ENCODE measurements at places on chromosomes 3 and 15. TPM values are rescaled to one million over a fixed set of nuclear protein-coding genes. Genes with fewer than 3 reads are reported as not detected.

The GP5 gene
- total RNA-seq: 4.0 TPM

The CNTN6 gene
- total RNA-seq: not detected

The SEMA6D gene
- total RNA-seq: not detected

The C3orf49 gene
- total RNA-seq: not detected

The RBPMS2 gene
- 0.52 TPM for total RNA-seq

The CFAP91 gene
- 0.63 TPM for total RNA-seq

- no peaks in the 10 kb centered on the region for H3K4me1 ChIP-seq
- H3K4me3 ChIP-seq: no peak overlapping the region
- H3K27me3 ChIP-seq: peaks cover 48% of the 10 kb centered on the region
- no peak overlapping the region for H3K27ac ChIP-seq
Observed at GRCh38 chr3:57298041-57298440, 5.6 kb upstream of the ASB14 start.

- DNase-seq: no peak
- no peak overlapping the region for H3K4me3 ChIP-seq
- H3K27ac ChIP-seq: no peak overlapping the region
- no peaks in the 10 kb centered on the region for H3K4me1 ChIP-seq
Observed at GRCh38 chr3:175716446-175716845, 857.3 kb downstream of the NAALADL2 start.

GRCh38 chr15:23074684-23075083, 35.3 kb upstream of the TUBGCP5 start:
- H3K27ac ChIP-seq: no peak overlapping the region
- H3K36me3 ChIP-seq: peaks cover 3% of the 10 kb centered on the region
- H3K4me1 ChIP-seq: no peaks in the 10 kb centered on the region
- no peak for DNase-seq

DNA sequence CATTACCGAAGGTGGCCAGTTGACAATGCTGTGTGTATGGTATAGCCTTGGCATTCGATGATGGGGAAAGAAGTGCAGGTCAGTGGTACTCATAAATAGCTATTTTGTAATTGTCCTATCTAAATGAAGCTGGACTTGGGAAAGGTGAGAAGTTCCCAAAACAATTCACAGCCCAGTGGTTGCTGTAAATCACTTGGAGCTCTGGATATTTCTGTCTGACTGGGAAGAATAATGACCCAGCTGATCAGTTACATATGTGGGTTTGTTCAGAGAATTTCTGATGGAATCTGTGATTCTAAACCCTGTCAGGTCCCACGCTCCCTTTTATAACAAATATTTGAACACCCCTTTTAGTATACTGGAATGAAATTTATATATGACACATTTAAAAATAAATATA, 133.9 kb upstream of the PFN2 start:
- no peak overlapping the region for H3K4me3 ChIP-seq
- no peak overlapping the region for H3K27ac ChIP-seq
- H3K27me3 ChIP-seq: peaks cover 9% of the 10 kb centered on the region
- no peaks in the 10 kb centered on the region for H3K4me1 ChIP-seq

DNA sequence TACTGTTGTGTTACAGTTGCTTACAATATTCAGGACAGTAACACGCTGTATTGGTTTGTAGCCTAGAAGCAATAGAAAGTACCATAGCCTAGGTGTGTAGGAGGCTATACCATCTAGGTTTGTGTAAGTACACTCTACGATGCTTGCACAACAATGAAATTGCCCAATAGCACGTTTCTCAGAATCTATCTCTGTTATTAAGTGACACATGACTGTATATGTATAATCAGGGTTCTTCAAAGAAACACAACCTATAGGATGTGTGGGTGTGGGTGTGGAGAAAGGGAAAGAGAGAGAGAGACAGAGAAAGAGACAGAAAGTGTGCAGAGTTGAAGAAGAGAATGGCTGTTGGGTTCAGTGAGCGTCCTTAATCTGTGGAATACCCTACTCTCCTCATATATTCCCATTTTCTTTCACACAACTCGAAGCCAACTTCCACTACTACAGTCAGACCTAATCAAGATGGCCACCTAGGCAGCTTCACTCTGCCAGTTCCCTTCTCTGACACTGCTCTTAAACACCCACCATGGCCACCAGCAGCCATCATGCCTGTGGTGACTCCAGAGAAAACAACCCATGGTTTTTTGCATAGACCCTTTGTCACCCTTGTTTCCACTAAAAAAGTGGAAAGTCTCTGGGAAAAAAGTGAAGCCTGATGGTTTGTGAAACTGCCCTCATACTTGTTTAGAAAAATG, 5.8 kb upstream of the PPP4R2 start:
- no peak overlapping the region for H3K27ac ChIP-seq
- H3K27me3 ChIP-seq: no peaks in the 10 kb centered on the region
- H3K4me3 ChIP-seq: no peak overlapping the region
- no peak for DNase-seq
- H3K36me3 ChIP-seq: no peaks in the 10 kb centered on the region
- peaks cover 2% of the 10 kb centered on the region for H3K4me1 ChIP-seq

- H3K36me3 ChIP-seq: no peaks in the 10 kb centered on the region
- no peak overlapping the region for H3K27ac ChIP-seq
- no peak overlapping the region for H3K4me3 ChIP-seq
Observed at GRCh38 chr3:2879023-2879422, 231.2 kb downstream of the IL5RA start.

DNA sequence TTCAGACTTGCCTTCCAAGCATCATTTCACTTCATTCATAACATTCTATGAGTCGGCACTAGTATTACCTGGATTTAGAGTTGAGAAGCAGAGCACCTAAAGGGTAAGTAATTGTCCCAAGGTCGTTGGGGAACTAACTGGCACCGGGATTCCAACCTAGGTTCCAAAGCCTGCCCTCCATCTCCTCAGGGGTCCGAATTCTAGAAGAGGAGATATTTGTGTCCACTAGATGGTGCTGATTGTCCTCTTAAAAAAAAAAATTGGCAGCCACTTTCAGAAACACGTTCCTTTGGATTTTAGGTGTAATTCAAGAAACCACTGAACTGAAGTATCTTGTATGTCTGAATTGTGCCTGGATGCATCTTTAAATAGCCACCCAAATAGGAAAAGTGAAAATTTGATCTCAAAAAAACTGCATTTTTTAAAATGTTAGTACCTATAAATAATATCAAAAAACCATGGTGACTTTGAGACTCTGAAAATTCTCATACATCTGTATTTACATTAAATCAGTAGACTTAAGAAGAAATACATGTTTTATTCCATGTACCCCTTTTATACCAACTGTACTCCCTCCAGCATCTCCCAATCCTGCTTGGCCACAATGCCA, 3.9 kb upstream of the FSIP1 start:
- no peak for DNase-seq
- H3K27me3 ChIP-seq: no peaks in the 10 kb centered on the region
- peaks cover 3% of the 10 kb centered on the region for H3K36me3 ChIP-seq
- peaks cover 31% of the 10 kb centered on the region for H3K4me1 ChIP-seq
- no peak overlapping the region for H3K4me3 ChIP-seq

DNA sequence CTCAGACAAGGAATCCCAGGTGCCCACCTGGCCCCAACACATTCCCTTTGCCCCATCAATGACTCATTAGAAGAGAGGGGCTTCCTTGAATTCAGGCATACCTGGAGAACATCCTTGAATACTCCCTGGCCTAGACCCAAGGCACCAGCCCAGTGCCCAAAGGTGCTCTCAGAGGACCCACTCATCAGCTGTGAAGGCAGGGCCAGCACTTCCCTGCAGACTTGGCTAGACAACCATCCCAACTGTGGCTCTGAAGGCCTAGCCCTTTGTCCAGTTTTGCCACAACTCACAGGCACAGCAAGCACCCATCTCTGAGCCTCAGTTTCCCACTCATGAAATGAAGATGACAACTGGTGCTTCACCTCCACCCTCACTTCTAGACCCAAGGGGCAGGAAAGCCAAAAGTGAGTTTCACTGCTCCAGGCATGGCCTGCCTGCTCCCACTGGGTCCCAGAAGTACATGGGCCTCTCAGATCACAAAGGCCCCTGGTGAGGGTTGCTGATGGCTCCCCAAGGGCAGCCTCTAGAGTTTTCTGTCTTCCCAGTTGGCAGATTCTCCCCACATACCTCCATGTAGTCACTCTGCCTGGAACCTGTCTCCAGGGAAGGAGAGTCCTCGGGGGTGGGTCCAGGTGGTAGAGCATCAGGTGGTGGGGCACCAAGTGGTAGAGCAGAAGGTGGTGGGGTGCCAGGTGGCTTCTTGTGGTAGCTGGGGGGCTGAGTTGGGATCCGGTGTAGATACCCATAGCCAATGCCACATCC, 7.5 kb downstream of the GORASP1 start:
- peaks cover 21% of the 10 kb centered on the region for H3K4me1 ChIP-seq
- DNase-seq: no peak
- no peaks in the 10 kb centered on the region for H3K27me3 ChIP-seq
- no peaks in the 10 kb centered on the region for H3K36me3 ChIP-seq
- H3K27ac ChIP-seq: peak overlapping the region; percentile 82

DNA sequence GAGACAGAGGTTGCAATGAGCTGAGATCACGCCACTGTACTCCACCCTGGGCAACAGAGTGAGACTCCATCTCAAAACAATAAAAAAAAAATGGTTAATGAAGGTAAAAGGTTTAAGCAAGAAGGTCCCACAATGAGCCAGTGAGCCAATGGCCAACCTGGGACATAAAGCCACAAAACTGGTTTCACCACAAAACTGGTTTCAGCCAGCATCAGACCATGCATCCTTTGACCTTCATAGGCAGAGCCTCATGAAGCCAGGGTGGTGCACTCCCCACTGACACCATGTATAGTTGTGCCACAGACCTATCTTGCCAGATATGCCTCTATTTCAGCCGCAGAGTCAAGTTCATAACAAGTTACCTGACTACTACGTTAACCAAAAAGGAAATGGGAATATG, 41.9 kb downstream of the SCAP start:
- H3K4me1 ChIP-seq: peaks cover 8% of the 10 kb centered on the region
- peaks cover 5% of the 10 kb centered on the region for H3K36me3 ChIP-seq
- no peak overlapping the region for H3K4me3 ChIP-seq
- no peaks in the 10 kb centered on the region for H3K27me3 ChIP-seq
- no peak for DNase-seq
- peak overlapping the region; percentile 60 for H3K27ac ChIP-seq

DNA sequence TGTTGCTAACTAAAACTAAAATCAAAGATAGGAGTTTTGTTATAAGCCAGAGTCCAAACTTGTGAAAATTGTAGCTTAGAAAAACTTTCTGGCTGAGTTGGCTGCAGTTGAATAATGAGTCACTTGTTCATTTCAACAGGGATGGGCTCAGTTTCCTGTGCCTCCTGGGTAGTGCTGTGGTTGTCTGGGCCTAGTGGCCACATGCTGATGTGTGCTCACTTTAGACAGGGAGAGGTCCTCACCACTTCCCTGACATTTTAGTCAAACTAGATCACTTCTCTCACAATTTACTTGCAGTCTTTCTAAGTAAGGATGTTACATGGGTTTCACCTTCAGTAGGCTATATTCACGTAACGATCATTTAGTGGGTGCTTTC, 6.3 kb upstream of the UBE2Q2 start:
- no peak overlapping the region for H3K27ac ChIP-seq
- H3K4me1 ChIP-seq: peaks cover 9% of the 10 kb centered on the region
- H3K4me3 ChIP-seq: no peak overlapping the region

DNA sequence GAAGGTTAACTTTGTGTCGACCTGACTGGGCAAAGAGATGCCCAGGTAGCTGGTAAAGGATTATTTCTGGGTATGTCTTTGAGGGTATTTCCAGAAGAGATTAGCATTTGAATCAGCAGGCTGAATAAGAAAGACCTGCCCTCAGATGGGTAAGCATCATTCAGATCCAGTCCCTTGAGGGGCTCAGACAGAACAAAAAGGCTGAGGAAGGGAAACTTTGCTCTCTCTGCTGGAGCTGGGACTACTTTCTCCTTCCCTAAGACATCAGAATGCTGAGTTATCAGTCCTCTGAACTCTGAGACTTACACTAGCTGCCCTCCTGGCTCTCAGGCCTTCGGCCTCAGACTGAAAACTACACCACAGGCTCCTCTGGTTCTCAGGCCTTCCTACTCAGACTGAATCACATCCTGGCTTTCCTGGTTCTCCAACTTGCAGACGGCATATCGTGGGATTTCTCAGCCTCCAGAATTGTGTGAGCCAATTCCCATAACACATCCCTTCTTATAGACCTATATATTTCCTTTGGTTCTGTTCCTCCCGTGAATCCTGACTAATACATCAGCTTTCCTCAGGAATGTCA, 982.9 kb downstream of the TUSC7 start:
- DNase-seq: no peak
- H3K27ac ChIP-seq: no peak overlapping the region
- H3K4me1 ChIP-seq: no peaks in the 10 kb centered on the region
- no peak overlapping the region for H3K4me3 ChIP-seq
- H3K36me3 ChIP-seq: no peaks in the 10 kb centered on the region

GRCh38 chr15:33442449-33442848, 131.7 kb downstream of the RYR3 start:
- H3K4me3 ChIP-seq: no peak overlapping the region
- no peak overlapping the region for H3K27ac ChIP-seq
- H3K27me3 ChIP-seq: peaks cover 46% of the 10 kb centered on the region
- H3K36me3 ChIP-seq: no peaks in the 10 kb centered on the region
- no peaks in the 10 kb centered on the region for H3K4me1 ChIP-seq

- H3K36me3 ChIP-seq: no peaks in the 10 kb centered on the region
- no peak for DNase-seq
- H3K4me1 ChIP-seq: no peaks in the 10 kb centered on the region
- no peak overlapping the region for H3K27ac ChIP-seq
- no peak overlapping the region for H3K4me3 ChIP-seq
Observed at GRCh38 chr3:175672119-175672689, 813.1 kb downstream of the NAALADL2 start.

DNA sequence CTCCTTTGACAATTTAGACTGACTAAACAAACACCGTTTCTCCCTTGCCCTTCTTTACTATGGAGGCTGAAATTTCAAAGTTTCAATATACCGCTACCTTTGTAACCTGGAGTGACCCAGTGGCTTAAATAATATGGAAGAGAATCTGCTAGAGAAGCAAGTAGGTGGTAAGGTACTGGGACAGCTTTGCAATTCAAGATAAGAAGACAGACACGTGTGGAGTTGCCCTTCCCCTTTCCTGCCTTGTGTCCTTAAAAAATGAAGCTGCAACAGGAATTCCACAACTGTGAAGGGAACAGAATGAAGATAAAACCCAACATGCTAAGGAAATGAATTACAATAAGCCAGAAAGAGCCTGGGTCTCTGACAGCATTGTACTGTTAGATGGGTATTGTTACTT, 26.4 kb downstream of the CBLB start:
- H3K36me3 ChIP-seq: peaks cover 2% of the 10 kb centered on the region
- H3K4me1 ChIP-seq: peaks cover 19% of the 10 kb centered on the region
- DNase-seq: no peak
- no peak overlapping the region for H3K4me3 ChIP-seq
- no peaks in the 10 kb centered on the region for H3K27me3 ChIP-seq

DNA sequence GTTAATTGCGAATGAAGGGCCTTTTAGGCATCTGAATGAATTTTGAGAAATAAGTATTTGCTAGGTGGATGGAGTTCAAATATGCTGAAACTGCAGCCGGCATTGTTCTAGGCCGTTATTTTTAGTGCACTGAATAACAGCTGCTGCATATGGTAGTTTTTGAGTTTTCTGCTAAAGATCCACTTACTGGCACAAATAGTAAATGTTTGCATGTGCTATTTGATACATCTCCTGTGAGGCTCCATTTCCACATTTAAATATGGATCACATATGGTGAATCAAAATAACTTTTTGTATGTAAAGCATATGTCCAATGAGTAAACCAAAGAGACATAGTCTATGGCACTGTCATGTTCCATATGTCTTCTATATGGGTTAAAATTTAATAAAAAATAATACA, 56.7 kb upstream of the CNTN4 start:
- no peak overlapping the region for H3K27ac ChIP-seq
- no peaks in the 10 kb centered on the region for H3K36me3 ChIP-seq
- H3K27me3 ChIP-seq: no peaks in the 10 kb centered on the region
- no peaks in the 10 kb centered on the region for H3K4me1 ChIP-seq
- DNase-seq: no peak

GRCh38 chr15:22811640-22812039, 25.2 kb downstream of the NIPA1 start:
- H3K36me3 ChIP-seq: no peaks in the 10 kb centered on the region
- H3K27me3 ChIP-seq: no peaks in the 10 kb centered on the region
- no peak for DNase-seq
- no peak overlapping the region for H3K4me3 ChIP-seq
- no peaks in the 10 kb centered on the region for H3K4me1 ChIP-seq

All from T-helper 17 cell (primary cell).